ENCODE measurements at places on chromosomes 2 and 18.

GRCh38 chr2:33589444-33589843, 9.7 kb downstream of the FAM98A start:
- DNase-seq, result no peak

- no peak for DNase-seq
Observed at GRCh38 chr2:97661927-97662326, 1.9 kb downstream of the ACTR1B start.

- DNase-seq, result no peak
Observed at GRCh38 chr2:54555318-54555837, 99.3 kb downstream of the SPTBN1 start.

GRCh38 chr2:186603286-186603685, 13.4 kb downstream of the ITGAV start:
- no peak for DNase-seq

- DNase-seq, result no peak
Observed at GRCh38 chr18:10454681-10455557, 484 bp downstream of the APCDD1 start.
